Coronary artery (tissue), 2 donors: ENCODE measurements at places on chromosomes 3 and 15.

- DNase-seq: no peak
Observed at GRCh38 chr3:154307363-154307762, 16.9 kb downstream of the DHX36 start.

GRCh38 chr15:70427167-70428120, 329.7 kb upstream of the TLE3 start:
- no peak for DNase-seq

DNA sequence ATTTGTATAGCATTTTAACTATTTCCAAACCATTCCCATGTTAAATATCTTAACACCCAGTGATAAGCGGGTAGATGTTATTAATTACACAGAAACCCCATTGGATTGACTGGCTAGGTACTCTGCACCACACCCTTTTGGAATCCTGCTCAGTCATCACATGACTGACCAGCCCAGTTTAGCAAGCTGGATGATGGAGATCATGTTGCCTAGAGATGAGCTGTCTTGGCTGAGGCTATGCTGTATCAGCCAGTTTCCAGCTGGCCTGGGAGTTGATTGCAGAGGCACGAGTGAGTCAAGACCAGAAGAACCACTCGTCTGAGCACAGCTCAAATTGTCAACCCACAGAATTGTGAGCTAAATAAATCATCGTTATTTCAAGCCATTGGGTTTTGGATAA, 124.6 kb downstream of the ZNF621 start:
- no peak for DNase-seq

GRCh38 chr15:63517202-63517601, 12.8 kb downstream of the USP3 start:
- no peak for DNase-seq

- no peak for DNase-seq
Observed at GRCh38 chr3:69914395-69914794, 85.1 kb upstream of the SAMMSON start.

- no peak for DNase-seq
Observed at GRCh38 chr3:63662011-63662410, 9.5 kb downstream of the SNTN start.

DNA sequence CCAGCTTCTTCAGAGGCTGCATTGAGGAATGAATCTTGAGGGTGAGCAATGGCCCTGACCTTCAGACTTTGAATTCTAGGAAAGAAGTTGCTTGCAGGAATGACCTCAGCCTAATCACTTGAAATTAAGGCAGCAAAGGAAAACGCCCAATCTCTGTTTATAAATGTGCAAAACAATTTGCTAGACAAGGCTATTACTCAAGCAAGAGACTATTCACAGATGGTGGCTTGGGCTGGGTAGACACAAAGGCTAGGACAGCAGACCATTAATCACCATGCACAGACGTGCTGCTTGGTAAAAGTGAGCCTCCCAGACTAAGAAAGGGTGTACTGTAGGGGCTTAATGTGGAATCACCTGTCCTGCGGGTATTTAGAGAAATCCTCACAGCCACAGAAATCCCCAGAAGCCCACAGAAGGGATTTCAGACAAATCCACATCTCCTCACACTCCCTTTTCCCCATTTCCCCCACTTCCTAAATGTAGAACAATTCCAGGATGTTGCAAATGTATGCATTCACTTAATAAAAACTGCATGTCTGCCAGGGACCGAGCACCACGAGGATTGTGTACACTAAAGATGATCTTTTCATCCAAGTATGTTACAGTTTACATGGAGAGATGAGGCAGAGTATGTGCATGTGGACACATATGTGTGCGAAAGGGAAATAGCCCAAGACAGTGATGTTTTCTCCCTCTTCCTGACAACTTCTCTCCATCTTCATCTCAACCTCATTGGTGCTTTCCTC, 259.5 kb downstream of the THSD4 start:
- DNase-seq: no peak

- no peak for DNase-seq
Observed at GRCh38 chr3:170055209-170055608, 17.4 kb downstream of the GPR160 start.

DNA sequence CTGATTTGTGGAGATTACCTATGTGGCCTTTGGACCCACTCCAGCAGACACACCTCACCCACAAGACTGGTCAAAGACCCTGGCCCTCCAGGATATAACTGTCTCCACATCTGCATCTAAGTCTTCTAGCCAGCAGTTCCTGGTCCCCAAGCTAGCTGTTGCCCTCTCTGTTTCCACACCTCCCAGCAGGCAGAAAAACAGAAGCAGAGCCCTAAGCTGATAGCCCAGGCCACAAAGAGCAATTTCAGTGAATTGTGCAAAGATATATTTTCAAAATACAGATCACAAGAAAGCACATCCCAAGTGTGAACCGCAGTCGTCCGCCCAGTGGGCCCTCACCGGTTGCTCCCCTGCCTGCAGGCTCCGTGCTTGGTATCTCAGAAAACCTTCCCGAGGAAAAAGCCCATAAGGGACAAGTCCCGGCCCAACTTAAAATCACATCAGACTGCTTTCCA, 2.6 kb downstream of the TNIK start:
- DNase-seq: no peak

DNA sequence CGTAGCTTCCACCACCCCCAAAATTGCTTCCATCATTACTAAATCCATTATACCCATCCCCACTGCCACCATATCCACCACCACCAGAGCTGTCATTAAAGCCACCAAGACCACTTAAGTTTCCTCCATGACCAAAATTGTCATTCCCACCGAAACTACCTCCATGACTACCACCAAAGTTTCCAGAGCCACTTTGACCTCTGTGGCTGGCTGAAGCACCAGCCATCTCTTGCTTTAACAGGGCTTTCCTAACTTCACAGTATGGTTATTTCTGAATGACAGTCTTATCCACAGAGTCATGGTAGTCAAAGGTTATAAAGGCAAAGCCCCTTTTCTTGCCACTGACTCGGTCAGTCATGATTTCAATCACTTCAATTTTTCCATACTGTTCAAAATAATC, 24.3 kb upstream of the DENND4A start:
- no peak for DNase-seq

GRCh38 chr3:194277104-194277785, 73.9 kb downstream of the CPN2 start:
- DNase-seq: peak; percentile 81

GRCh38 chr3:29329986-29330890, 49.4 kb downstream of the RBMS3 start:
- no peak for DNase-seq

GRCh38 chr15:67024314-67024997, 40.9 kb upstream of the SMAD3 start:
- DNase-seq: peak; percentile 87

GRCh38 chr3:42419563-42419962, 9.2 kb upstream of the LYZL4 start:
- DNase-seq: no peak
